ENCODE measurements at places on chromosomes 12 and 14. TPM values are rescaled to one million over a fixed set of nuclear protein-coding genes. Genes with fewer than 3 reads are reported as not detected.
A peak's percentile ranks its signal among the peaks of the same experiment; 100 is the strongest.

DNA sequence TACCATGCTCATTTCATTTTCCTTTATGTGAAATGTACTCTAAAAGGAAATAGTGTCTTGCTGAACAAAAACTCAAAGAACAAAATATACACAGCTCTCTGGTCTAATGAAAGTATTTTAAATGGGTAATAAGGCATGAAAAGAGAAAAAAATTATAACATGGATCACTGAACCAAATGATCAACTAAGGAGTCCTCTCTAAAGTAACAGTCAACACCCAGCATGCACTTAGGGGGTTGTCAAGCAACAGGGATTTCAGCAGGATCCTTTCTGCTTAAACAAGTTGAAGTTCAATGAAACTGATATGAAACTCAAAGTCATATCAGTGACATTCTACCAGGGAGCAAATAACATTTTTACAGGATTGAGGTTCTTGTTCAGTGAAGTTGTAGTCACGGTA, 398.8 kb downstream of the SEC23A start:
- no peak for DNase-seq
- H3K4me3 ChIP-seq, result no peak overlapping the region
- H3K27me3 ChIP-seq, result no peaks in the 10 kb centered on the region
- H3K36me3 ChIP-seq, result no peaks in the 10 kb centered on the region
- no peak overlapping the region for H3K27ac ChIP-seq

GRCh38 chr12:83996671-83997070, 915.9 kb downstream of the SLC6A15 start:
- H3K27ac ChIP-seq, result no peak overlapping the region
- no peak overlapping the region for H3K4me3 ChIP-seq
- no peak for DNase-seq
- no peaks in the 10 kb centered on the region for H3K27me3 ChIP-seq

The RFLNA gene
- total RNA-seq, result 1.7 TPM

DNA sequence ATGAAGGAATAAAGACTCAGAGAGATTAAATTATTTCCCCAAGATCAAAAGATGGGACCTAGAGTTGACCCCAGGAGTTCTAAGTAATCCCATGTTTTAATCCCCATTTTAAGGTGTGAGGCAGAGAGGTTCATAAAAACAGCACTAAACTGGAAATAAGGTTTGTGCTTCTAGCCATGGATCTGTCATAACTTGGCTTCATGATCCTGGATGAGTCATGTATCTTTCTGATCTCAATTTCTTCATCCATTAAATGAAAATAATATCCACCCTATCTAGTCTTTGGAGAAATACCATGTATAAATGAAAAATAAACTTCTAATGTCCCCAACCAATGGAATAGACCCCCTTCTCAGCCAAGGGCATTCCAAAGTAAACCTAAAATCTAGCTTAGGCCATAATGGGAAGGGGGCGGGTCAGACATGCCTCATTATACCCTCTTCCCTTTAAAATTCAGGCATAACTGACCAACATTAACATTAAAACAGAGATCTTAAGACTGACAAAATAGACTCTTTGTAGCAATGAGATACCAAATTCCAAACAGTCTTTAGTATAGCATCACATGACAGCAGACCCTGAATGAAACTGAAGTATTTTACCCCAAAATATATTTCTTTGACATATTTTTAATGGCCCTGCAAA, 47.8 kb downstream of the SLC41A2 start:
- peak overlapping the region; percentile 26 for H3K27ac ChIP-seq
- no peaks in the 10 kb centered on the region for H3K27me3 ChIP-seq
- no peaks in the 10 kb centered on the region for H3K36me3 ChIP-seq
- no peaks in the 10 kb centered on the region for H3K4me1 ChIP-seq

- no peaks in the 10 kb centered on the region for H3K36me3 ChIP-seq
- peaks cover 18% of the 10 kb centered on the region for H3K4me1 ChIP-seq
- peak within 1 kb of the TSS; percentile 53 for H3K4me3 ChIP-seq
- H3K27ac ChIP-seq, result peak within 1 kb of the TSS; percentile 69
- no peak for DNase-seq
Measured at GRCh38 chr12:55707841-55708694, at the start of gene ITGA7. TSS of gene ITGA7 (minus strand) at chr12:55707904. CDS start at chr12:55707682, 222 bp downstream.

All from vagina (tissue), 2 donors.